SK-N-SH (cell line): ENCODE measurements at places on chromosomes 2 and 18.

- peak; percentile 97 for DNase-seq
These were observed 851 bp downstream of the FAM117B start for GRCh38 chr2:202635428-202636212.

DNA sequence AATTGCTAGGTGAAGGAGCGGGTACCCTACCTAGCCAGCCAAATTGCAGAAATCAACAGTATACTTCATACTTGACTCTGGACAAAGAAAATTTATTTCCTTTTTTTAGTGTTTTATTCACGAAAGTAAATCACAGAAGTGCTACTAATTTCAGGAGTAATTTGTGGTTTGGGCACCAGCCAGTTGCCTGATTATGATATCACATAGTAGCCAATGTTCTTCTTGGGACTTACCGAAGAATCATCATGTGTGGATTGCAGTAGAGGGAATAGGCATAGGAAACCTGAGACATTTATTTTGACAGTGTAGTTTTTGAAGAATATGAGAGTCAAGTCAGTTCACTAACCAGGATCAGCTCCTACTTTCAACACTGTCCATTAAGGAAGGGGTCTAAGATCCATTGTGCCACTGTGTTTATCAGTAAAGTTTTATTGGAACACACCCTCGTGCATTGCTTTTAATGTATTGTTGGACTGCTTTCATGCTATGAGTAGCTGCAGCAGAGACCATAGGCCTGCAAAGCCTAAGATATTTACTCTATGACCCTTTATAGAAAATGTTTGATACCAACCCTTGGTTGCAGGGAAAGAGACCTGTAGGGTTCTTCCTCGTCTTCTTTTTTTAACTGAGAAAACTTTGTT lies 32.1 kb downstream of the TNFRSF11A start:
- no peak for DNase-seq

GRCh38 chr2:199999166-199999565 lies 43.8 kb downstream of the MAIP1 start:
- no peak for DNase-seq

DNA sequence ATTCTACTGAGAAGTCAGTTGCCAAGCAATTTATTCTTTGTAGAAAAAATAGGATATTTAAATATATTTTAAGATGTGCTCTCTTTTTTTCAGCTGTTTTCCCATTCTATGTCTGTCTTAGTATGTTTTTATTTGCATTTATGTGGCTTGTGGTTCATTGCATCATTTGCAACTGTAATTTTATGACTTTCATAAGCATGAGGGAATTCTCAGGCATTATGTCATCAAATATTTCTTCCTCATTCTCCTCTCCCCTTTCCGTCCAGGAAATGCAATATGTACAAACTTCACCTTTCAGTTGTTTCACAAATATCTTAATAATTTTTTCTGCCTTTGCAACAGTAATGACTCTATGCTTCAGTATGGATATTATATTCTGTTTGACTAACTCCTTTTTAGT lies 560.2 kb upstream of the LRATD1 start:
- DNase-seq: no peak

DNA sequence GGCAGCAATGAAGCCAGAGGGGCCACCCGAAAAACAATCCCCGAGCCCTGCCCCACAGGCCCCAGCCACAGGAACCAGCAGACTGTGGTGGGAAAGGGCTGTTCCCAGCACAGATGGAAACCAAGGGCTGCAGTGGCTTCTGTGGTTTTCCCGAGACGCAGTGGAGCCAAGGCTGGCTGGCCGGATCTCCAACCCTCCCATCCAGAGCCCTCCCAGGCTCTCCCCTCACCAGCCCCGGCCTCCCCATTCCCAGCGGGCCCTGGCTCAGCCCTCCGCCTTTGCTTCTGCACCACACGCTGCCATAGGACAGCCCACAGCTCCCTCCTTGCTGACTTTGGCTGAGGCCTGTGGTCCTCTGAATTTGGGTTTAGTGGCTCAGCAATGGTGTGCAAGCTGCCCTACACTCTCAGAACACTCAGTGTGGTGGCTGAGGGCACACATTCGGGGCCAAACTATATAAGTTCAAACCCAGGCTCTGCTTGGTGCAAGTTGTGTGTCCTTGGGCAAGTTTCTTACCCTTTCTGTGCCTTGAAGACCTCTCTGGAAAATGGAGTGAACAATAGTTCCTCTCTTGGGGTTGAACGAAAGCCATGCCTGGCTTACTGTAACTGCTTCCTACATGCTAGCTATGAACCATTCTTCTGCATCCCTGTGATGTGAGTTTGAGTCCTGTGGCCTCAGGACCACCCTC lies 200.1 kb downstream of the SMAD7 start:
- no peak for DNase-seq

- DNase-seq: no peak
These were observed 7.3 kb upstream of the AMMECR1L start for GRCh38 chr2:127893033-127893432.

- peak; percentile 43 for DNase-seq
These were observed 2.4 kb downstream of the MARS2 start for GRCh38 chr2:197707316-197708213.

DNA sequence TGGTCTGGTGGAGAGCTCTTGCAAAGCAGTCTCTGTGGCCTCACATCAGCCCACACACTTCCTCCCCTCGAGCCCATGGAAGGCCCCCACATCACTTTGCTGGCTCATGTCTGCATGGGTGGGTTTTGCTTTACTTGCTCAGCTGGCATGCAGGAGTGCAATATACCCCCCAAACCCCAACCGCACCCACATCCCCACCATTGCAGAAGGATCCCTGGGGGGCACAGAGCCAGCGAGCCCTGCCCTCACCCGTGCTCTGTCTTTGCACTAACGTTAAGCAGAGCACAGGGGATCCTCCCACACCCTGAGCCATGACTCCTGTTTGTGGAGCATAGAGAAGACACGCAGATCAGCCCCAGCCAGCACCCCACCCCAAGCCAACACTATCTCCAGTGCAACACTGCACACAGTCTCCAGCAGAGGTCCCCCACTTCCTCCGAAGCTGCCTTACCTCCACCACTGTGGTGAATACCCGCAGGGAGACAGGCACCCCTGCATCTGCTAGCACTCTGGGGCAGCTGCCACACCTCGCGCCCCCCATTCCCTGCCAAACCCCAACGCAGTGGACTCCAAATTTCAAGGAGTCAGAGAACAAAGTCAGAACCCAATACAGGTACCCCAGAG lies 177.8 kb upstream of the RGPD4 start:
- DNase-seq: no peak

GRCh38 chr2:162747974-162748373 lies 90.6 kb downstream of the KCNH7 start:
- no peak for DNase-seq

DNA sequence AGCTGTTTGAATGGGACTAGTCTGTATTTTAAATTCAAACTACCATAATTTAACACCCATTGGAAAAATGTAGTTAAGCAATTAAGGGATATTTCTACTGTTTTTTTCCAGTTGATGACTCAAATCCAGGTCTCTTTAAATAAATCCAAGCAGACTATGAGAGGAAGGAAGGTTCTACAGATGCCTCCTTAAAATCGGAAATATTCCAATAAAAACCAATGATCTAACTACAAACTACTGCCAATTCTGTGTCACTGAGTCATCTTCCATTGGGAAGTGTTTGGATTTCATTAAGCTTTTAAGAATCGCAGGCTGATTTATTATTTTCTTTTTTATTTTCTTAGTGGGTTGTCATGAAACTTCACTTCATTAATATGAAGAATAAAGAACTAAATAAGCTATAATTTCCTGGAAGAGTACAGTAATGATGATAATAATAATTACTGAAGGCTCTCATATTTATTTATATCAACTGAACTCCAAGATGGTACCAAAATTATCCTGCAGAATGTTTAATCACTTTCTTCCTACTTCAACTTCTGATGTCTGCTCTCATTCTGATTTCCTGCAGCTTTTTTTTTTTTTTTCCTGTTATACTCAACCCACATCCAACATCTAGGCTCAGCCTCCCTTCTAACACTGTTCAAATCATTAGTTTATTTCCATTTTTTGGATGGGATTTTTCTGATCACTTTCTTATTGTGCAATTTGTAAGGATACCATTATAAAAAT lies 166.3 kb upstream of the FN1 start:
- DNase-seq: no peak

GRCh38 chr2:33384599-33384961 lies 91.9 kb upstream of the RASGRP3 start:
- DNase-seq: no peak

- DNase-seq: no peak
These were observed 41.2 kb downstream of the SAP130 start for GRCh38 chr2:127986548-127987079.

- no peak for DNase-seq
These were observed 185.7 kb downstream of the MTCL1 start for GRCh38 chr18:8890957-8891464.

- DNase-seq: peak; percentile 23
These were observed 3.9 kb downstream of the AGXT start for GRCh38 chr2:240872317-240873097.

DNA sequence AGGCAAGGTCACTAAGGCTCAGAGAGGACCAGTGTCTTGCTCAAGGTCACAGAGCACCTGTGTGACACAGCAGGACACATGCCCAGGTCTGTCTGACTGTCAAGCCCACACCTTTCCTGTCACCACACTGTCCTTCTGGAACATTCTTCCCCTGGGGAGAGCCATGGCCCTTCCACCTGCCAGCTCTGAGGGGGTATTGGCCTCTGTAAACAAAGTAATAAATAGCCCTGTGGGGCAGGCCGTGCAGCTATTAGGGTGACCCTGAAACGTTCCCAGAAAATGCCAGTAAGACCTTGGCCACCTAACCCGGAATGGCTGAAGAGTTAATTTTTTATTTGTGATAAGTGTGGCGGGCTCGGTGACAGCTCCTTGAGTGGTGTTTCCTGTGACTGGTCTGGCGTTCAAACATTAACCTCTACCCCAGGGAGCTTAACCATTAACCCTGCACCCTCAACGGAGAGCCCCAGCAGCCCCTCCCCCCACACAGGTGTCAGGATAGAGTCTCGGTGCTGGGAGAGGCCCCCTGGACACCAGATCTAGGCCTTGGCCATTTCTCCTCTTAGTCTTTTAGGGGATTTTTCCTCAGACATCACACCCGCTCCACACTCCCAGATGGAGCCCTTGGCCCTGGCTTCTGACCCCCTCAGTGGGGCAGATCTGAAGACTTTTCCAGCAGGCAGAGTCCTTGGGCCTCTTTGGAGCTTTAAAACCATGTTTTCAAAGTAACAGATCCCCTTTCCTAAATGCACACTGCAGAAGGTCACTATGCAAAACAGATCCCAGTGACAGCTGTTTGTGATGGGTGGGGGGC lies 36.6 kb downstream of the SCTR start:
- no peak for DNase-seq

GRCh38 chr18:76953156-76953555 lies 130.8 kb downstream of the ZNF236 start:
- DNase-seq: no peak

- no peak for DNase-seq
These were observed 33.7 kb upstream of the C18orf32 start for GRCh38 chr18:49520661-49521145.

GRCh38 chr2:42029639-42030199 lies 18.1 kb upstream of the PKDCC start:
- no peak for DNase-seq

DNA sequence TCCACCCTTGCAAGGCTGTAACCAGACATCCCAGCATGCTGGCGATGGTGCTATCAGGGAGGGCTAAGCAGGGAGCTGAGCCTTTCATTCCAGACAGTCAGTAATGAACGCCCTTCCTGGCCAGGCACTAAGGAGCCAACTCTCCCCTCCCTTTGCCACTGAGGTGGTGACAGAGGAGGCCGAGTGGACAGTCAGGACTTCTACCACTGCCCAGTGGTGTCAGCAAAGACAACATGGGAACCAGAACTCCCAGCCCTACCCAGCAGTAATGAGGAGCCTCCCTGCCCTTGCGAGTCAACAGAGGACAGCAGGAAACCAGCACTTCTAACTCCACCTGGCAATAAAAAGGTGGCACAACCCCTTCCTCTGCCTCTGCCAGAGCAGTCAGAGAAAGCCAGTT lies 68.6 kb downstream of the ZAP70 start:
- DNase-seq: no peak

DNA sequence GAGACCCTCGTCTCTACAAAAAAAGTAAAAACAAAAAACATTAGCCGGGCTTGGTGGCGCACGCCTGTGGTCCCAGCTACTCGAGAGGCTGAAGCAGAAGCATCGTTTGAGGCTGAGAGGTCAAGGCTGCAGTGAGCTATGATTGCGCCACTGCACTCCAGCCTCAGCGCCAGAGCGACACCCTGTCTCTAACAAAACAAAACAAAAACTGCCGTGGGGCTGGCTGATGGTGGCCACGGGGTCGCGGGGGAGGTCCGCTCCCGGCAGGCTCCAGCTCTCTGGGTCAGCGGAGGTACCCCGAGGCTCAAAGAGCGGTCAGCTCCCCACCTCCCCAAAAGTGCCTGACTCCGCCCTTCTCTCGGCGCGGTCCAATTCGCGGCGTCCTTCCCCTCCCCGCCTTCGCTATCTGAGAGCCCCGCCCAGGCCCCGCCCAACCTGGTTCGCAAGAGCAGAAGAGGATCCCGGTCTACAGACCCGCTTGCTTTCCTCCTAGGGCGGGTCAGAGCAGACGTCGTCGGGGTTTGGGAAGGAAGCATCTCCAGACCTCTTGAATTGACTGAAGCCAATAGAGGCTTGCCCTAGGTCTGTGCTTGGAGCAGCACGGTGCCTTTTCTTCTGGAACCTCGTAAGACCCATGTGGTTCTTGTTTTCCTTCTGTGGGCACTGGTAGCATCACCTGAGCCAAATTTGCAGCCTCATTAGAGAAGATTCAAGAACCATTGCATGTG lies 7.8 kb downstream of the RAX start:
- DNase-seq: peak; percentile 66

- peak; percentile 79 for DNase-seq
These were observed 26.4 kb downstream of the KCNIP3 start for GRCh38 chr2:95323347-95324155.

DNA sequence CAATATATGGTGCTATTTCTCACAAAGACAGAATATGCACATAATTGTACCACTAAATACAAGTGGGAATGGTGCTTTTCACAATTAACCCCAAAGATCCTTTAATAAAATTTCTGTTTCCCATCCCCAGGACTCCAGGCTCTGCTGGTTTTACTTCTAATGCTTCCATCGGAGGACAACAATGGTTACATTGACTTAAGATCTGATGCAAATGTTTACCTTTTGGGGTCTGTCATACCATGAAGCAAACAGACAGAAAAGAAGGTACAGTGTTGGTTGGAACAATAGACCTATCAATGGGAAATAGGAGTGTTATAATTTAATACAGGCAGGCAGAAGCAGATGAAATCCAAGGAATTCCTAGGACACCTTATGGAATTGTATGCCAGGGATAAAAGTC lies 105.7 kb downstream of the UPP2 start:
- DNase-seq: no peak

- no peak for DNase-seq
These were observed 594.0 kb upstream of the LINC00305 start for GRCh38 chr18:64742898-64743297.

GRCh38 chr2:29703336-29703735 lies 218.1 kb downstream of the ALK start:
- no peak for DNase-seq

DNA sequence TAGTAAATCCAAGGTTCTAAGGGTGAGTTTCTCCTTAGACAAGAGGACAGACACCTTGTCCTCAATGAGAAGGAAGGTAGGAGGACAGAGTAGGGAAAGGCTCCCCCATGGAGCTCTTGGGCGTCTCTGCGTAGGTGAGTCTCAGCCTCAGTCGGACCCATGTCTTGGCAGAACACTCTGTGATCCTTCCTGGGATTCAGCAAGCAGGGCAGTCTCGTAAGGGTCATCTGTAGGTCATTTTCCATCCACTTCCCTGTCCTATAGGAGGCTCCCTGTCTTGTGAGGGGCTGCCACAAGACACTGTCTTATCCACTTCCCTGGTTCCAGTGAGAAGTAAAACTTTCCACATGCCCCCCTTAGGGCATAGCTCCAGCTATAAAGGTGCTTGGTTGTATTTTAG lies 122.6 kb upstream of the TWIST2 start:
- DNase-seq: no peak
